ENCODE measurements at places on chromosomes 4 and X.

GRCh38 chrX:18789916-18790315, 82.5 kb downstream of the PPEF1 start:
- no peak for DNase-seq

- no peak for DNase-seq
Measured at GRCh38 chr4:112633477-112634235, 3.1 kb downstream of the ZGRF1 start.

DNA sequence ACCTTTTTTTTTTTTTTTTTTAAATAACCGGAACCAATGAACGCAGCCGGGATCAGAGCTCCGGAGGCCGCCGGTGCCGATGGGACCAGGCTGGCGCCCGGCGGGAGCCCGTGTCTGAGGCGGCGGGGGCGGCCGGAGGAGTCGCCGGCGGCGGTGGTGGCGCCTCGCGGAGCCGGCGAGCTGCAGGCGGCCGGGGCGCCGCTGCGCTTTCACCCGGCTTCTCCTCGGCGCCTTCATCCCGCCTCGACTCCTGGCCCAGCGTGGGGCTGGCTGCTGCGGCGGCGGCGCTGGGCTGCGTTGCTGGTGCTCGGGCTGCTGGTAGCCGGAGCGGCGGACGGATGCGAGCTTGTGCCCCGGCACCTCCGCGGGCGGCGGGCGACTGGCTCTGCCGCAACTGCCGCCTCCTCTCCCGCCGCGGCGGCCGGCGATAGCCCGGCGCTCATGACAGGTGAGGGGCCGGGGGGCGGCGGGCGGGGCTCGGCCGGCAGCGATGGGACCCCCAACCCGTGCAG, 337 bp downstream of the STIM2 start:
- peak; percentile 23 for DNase-seq

DNA sequence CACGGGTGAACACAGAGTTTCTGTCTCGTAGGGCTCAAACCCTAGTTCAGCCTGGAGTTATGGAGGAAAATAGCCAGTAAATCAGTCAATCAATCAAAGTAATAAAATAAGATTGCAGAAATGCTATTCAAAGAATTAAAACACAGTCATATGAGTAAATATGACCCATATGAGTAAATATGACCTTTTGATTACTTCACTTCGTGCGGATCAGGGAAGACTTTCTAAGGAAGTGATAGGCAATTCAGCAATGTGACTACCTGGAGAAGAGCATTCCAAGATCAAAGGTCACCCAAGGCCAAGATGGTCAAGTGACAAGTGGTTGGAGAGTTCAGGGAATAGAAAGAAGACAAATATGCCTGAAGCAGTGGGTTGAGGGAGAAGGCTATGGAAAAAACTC, 722.6 kb downstream of the ADGRL3 start:
- no peak for DNase-seq

DNA sequence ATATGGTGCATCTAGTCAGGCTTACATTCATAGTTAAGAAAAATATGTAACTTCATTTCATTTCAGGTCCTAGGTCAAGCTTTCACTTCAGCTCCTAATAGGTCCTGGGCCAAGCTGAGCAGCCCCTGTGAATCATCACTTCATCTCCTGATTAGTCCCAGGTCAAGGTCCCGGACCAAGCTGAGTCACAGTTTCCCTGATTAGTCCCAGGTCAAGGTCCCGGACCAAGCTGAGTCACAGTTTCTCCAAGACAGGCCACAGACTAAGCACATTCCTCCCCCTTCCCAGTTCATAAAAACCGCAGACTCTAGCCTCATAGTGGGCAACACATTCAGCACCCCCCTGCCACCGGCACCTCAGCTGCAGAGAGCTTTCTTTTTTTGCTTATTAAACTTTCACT, 1331.8 kb downstream of the PCDH19 start:
- DNase-seq, result no peak

DNA sequence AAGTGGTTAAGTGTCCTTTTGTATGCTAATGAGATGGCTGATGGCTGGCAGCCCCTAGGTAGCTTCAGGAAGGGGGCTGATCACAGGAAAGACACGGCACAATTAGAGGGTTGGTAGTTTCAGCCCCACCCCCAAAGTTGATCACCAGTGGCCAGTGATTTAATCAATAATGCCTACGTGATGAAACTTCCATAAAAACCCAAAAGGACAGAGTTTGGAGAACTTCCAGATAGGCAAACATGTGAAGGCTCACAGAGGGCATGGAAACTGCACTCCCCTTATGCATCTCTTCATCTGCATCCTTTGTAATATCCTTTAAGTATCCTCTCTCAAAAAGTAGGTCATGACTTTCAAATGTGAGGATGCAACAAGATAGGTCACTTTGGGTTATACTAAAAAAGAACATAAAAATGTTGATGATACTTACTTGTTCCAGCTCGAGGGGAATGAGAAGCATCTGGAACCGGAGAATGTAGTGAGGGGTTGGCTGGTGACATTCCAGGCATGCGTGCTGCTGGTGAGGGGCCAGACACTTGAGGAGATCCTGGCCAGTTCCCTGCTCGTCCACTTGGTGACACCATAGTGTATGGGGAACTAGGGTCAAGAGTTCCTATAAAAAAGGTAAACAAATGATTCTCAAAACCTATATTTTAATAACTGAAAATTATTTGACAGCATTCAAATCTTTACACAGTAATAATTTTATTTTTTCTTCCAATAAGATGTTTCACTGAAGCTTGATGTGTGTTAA, 16.7 kb upstream of the CXorf38 start:
- no peak for DNase-seq

DNA sequence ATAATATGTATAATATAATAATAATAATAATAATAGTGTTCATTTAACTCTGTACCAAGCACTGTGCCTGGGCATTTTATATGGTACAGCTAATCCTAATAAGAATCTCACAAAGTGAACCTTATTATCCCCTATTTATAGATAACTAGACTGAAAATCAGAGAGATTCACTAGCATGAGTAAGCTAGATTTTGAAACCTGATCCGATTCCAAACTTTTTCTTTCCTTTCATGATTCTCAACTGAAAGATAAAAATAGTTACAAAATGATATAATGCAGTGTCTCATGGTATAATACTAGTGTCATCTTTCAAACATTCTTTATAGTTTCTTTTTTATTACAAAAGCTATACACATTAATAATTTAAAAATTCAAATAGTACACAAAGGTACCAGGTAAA, 55.9 kb upstream of the RNF128 start:
- DNase-seq, result no peak

DNA sequence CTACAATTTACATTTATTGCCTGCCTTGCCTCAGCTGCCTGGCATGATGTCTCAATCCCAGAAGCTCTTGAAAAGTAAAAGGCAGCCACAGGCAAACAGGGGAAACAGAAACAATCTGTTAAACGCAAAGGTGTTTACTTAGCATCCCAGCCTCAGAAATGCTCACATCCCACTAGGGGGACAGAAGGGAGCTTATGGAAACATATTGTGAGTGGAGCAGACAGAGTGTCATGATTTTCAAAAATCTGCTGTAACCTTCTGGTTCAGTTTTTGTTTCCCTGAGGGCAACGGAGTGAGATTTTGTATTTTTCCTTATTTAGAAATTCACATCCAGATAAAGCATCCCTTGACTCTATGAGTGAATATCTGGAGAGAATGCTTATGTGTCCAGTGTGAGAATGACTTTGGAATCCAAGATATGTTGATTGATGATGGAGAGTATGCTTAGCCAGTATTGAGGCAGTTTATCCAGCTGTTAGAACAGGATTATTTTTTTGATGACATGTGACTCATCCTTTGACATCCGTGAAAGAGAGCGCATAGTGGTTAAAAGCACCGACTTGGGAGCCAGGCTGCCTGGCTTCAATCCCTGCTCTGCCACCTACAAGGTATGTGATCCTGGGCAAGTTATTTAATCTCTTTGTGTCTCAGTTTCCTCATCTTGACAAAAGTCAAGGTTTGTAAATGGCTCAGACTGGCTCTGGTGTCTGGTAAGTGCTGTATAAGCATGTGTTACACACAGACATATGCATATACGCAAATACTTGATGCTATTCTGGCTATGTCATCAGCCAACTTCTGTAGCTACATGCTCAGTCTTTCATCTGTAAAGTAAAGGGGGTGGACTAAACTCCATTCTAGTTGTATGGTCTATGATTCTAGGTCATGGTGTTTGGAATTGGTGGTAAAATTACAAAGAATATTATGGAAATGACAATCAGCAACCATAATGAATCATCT, 381.2 kb downstream of the RAPGEF2 start:
- DNase-seq, result no peak

DNA sequence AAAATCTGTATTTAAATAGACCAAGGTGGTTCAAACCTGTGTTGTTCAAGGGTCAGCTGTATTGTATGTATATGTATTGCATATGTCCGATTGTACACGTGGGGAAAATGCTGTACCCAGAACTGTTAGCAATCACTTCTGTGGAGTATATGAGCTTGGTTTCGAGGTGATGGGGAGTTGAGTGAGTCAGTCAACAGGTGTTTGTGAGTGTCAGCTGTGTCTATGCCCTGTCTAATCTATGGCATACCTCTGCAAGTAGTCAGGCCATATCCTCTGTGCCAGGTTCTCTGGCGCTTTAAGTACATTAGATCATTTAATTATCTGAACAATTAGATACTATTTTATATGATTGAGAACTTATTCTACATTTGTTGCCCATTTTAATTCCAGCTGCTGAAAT, 7.4 kb downstream of the ZRSR2 start:
- DNase-seq, result no peak
